ENCODE measurements at places on chromosomes 5 and 9. TPM values are rescaled to one million over a fixed set of nuclear protein-coding genes. Genes with fewer than 3 reads are reported as not detected.

The LRRC19 gene
- polyA plus RNA-seq: 0.06 TPM

The NR3C1 gene
- 60.2 TPM for polyA plus RNA-seq

DNA sequence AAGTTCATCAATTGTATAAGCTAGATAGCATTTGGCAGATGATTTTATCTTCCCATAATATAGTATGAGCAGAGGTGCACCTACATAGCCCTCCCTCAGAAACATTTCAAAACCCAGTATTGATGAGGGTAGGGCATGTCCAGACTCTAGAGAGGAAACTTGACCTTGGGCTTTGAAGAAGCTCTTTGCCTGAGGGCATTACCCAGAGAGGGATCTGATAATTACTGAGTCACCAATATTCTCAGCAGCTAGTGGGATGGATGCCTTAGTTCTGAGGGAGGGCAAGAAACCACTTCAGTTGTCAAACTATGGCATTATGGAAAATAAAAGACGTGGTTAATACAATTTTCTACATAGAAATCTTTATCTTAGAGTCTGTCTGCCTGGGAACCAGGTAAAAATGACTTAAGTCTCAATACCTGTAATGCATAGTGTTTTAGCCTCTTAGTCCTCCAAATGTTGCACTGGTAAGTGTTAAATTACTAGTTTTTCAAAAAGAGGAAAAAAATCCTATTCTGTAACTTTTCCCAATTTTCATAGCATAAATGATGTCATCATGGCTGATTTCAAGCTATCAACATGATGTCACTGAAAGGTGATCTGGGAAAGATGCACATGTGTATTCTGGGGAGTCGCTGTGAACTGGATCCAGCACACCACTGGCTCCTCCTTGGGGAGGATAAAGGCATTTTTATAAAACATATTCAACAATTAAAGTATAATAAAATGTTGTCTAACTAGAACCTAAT, 809.0 kb downstream of the KCTD16 start:
- H3K4me3 ChIP-seq: no peak overlapping the region
- H3K27me3 ChIP-seq: no peaks in the 10 kb centered on the region
- no peak for DNase-seq
- H3K27ac ChIP-seq: no peak overlapping the region

DNA sequence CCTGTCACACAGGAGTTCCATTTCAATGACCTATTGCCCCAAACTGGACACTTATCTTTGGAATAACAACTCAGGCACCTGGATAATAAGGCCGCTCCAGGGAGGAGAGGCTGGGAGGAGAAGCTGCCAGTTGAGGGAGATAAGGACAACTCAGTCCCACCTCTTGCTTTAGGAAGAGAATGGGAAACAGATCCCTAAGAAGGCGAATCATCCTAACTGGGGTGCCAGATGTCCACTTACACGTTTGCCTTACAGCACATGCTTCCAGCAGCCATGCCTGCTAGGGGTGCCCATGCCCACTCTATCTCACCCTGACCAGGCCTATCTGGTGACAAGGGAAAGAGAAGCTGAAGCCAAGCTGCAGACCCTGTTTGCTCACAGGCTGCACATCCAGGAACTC, 6.5 kb downstream of the HK3 start:
- DNase-seq: no peak
- H3K4me1 ChIP-seq: no peaks in the 10 kb centered on the region
- no peak overlapping the region for H3K27ac ChIP-seq
- H3K36me3 ChIP-seq: no peaks in the 10 kb centered on the region
- H3K27me3 ChIP-seq: peaks cover 35% of the 10 kb centered on the region

DNA sequence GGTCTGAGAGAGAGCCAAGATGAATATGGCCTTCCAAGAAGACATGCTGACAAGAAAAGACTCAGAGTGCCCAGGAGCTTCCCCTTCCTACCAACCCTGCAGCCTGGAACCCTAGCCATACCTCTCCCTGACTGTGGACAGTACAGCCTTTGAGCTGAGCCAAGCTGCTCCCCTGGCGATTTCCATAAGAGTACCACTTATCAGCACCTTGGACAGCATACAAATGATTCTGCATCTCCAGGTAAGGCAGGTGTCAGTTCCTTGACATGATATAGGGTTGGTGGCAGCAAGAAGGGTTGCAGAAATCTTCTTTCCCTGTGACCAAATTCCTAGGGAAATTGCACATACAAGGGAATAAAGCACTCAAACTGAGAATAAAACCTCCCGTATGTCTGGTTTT, 58.3 kb downstream of the MFAP3 start:
- H3K27ac ChIP-seq: no peak overlapping the region
- DNase-seq: no peak
- H3K27me3 ChIP-seq: no peaks in the 10 kb centered on the region
- H3K4me1 ChIP-seq: no peaks in the 10 kb centered on the region
- H3K36me3 ChIP-seq: no peaks in the 10 kb centered on the region
